NCI-H2029 treated with DMSO at 0.1 percent for 48 hours (cell line): ENCODE measurements at places on chromosomes 2 and 18.

DNA sequence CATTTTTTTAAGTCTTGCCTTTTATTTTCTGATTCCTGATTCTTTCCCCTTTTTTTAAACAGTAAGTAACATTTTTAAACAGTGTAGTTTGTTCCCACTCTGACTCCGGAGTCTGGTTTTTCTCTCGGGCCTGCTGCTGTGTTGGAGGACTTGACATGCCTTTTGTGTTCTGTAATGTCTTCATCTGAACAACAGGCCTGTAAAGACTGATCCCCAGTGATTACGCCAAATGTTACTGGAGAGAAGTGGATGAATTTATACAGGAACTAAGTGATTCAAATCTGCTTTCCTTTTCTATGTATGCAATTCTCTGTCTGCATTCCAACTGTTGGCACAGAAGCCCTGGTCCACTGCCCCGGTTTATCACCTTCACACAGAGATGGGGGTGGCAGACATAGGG is 54.3 kb upstream of the RMDN2 start:
- no peak for DNase-seq

- no peak for DNase-seq
Measured at GRCh38 chr18:44789710-44790109, 109.0 kb downstream of the SETBP1 start.

GRCh38 chr18:13500227-13500865 is 226.0 kb downstream of the FAM210A start:
- peak; percentile 50 for DNase-seq

DNA sequence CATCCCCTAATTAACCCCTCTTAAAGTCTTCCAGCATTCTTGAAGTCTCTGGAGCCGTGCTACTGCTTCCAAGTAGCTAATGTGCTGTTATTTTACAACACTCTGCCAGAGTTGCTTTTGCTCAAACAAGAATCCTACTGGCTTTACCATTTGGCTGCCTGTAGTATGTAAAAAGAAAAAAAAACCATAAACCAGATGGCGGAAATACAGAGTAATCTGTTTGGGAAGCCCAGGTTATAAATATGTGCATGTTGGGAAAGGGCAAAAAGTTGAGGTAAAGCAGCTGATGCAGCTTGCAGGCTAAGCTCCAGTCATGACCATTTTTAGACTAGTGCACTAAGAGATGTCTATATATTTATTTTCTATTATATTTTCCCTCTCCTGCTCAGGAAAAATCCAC is 313.2 kb upstream of the ETAA1 start:
- DNase-seq = no peak

DNA sequence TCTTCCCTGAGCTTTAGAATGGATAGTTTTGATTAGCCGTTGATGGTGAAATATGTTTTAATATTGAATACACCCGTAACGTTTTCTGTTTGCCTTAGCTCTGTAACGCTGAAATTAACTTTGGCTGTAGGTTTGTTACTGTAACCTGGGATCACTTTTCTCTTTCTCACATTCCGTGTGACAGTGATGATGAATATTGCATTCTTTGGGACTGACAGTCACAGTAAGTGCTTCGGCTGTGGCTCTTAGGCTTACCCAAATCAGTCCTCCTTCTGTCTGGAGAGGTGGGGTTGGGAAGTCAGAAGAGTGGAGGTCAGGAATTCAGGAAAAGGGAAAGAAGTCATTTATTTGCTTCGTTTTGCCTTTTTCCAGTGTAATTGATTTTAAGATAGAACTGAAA is 18.0 kb downstream of the RMC1 start:
- no peak for DNase-seq

GRCh38 chr18:46220116-46220515 is 115.9 kb downstream of the HAUS1 start:
- no peak for DNase-seq

- DNase-seq = peak; percentile 10
Measured at GRCh38 chr2:134919341-134920210, 954 bp downstream of the CCNT2 start.
